ENCODE measurements at places on chromosomes 3 and 15.

DNA sequence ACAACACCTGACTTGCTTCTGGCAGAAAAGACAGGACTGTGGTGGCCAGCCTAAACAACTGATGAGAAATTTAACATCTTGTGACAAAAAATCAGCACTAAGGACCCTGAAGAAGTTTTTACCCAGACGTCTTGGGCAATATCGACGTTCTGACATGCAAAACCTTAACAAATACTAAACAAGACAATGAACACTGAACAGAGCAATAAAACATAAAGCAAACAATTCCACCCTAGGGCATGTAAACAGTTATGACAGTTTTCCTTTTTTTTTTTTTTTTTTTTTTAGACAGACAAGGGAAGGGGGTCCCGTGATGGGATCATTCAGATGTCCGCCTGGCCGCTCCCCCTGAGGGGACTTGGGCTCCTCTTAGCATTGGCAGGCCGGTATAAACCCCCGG is 738.0 kb downstream of the SI start:
- no peak for DNase-seq

- no peak for DNase-seq
These were observed 6.9 kb downstream of the RTP2 start for GRCh38 chr3:187695449-187695848.

GRCh38 chr15:53658827-53659555 is 100.5 kb downstream of the WDR72 start:
- DNase-seq: no peak

- no peak for DNase-seq
These were observed 43.3 kb downstream of the TOPAZ1 start for GRCh38 chr3:44284949-44285348.

DNA sequence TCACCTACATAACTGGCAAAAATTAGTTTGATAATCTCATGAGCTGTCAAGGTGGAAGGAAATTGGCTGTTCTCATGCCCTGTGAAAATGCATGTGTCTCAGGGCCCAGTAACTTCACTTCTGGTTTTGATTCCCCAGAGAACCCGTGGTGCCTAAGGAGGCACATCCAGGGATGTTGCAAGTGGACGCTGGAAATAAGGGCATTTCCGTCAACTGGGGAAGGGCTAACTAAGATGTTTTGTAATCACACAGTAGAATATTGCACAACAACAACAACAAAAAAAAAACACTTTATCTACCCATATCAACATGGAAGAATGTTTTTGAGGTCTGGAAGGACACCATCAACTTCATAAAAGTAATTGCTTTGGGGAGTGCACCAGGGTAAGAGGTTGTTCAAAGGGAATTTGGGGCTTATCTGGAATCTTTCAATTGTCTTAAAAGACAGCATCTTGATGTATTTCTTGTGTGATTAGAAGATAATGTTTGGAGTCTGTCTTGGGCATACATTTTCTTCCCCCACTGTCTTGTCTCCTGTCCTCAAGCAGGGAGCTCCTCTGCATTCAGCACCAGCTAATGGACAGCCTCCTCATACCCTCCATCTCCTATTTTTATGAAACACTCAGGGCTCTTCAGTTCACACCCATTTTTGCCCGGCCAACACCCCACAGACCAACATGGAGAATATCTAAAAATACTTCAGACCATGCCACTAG is 37.2 kb upstream of the PRR20G start:
- no peak for DNase-seq

DNA sequence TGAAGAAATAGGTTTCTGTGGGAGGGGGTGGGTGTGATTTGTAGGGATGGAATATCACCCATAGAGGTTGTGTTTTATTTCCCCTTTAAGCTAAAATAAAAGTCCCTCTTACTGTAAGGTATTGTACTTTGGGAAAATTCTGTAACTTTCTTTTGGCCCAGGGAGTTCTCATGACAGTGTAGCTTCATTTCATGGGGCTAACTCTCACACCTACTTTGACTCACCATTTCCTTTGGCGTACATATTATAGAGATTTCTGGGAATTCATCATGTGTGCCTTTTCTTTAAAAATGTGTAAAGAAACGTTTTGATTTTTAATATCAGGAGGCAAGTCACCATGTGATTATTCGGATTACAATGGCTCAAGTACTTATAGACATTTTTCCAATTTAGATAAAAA is 477.7 kb upstream of the CFAP20DC start:
- DNase-seq: no peak

DNA sequence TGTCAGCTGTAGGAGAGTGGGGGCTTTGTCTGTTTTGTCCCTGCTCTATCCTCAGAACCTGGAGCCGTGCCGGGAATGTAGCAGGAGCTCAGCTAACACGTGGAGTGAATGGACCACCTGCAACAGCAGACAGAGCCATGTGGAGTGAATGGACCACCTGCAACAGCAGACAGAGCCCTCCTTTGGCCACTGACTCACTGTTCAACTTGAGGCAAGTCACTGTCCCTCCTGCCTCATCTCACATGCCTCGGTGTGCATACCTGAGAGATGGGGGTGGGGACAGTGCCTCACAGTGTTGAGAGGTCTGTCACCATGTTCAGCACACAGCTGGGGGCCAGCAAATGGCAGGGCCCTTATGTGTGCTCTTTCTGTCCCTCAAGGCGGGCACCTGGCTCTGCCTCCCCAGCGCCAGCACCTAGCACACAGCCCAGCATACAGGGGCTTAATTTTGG is 27.9 kb downstream of the FEM1B start:
- no peak for DNase-seq

- DNase-seq: no peak
These were observed 203.9 kb downstream of the DTWD1 start for GRCh38 chr15:49824775-49825099.

GRCh38 chr15:77846986-77847385 is 214.3 kb upstream of the LINGO1 start:
- DNase-seq: no peak

DNA sequence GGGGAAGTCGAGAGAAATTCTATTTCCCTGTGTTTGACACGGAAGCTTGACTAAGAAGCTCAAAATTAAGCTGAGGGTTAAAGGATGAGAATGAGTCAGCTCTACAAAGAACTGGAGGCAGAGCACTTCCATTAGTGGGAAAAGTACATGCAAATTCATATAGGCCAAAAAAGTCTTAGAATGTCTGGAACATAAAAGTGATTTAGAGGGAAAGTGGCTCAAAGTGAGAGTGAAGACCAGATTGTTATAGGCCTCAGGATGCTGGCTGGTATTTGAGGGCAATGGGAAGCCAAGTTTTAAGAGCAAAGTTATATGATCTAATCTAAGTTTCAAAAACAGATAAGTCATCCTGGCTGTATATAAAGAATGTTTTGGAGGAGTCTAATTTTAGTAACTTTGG is 857.3 kb downstream of the NAALADL2 start:
- no peak for DNase-seq

DNA sequence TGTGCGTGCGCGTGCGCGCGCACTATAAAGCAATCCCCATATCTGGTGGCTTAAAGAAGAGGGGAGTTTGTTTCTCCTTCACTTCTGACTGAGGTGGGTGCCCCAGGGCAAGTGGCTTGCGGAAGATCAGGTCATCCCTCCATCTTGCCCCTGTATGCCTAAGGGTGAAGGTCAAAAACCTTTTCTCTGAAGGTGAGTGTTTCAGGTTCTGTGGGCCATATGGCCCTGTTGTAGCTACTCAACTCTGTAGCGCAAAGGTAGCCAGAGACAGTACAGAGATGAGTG is 5.5 kb downstream of the ABTB1 start:
- DNase-seq: no peak

- DNase-seq: no peak
These were observed 578.0 kb downstream of the UNC13C start for GRCh38 chr15:54556231-54556630.

- DNase-seq: no peak
These were observed 187.7 kb downstream of the ITPR1 start for GRCh38 chr3:4680871-4681300.

- DNase-seq: no peak
These were observed 519.0 kb upstream of the PROK2 start for GRCh38 chr3:72303926-72304325.

DNA sequence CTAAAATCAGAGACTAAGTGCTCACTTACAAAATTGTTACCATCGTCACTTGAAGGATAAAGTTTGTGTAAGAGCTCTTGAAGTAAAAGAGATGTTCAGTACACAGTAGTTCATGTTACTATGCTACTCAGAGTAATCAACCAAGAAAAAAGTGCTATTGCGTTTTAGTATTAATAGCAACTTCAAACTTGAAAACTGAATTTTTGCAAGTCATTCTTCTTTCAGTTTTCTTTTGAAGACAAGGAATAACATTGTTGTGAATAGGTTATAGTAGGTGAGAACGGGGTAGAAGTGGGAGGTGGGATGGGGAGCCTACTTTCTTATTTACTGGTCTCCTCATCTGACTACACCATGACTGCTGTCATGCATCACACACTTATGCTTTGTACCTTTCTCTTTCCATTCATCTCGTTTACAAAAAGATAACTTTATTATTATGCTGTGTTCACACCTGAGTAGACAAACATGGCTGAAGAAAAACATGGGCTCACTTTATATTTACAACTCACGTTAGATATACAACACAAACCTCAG is 39.3 kb upstream of the P3H2 start:
- DNase-seq: no peak

GRCh38 chr3:156518726-156519125 is 36.2 kb downstream of the SSR3 start:
- DNase-seq: no peak

Measured in forelimb muscle (tissue), 1 donor.